ENCODE measurements at places on chromosomes 2 and 18. TPM values are rescaled to one million over a fixed set of nuclear protein-coding genes. Genes with fewer than 3 reads are reported as not detected.

GRCh38 chr18:6644836-6645627 lies 84.5 kb upstream of the ARHGAP28 start:
- no peak for DNase-seq

- no peak for DNase-seq
Measured at GRCh38 chr2:229137639-229138038, 133.4 kb downstream of the PID1 start.

DNA sequence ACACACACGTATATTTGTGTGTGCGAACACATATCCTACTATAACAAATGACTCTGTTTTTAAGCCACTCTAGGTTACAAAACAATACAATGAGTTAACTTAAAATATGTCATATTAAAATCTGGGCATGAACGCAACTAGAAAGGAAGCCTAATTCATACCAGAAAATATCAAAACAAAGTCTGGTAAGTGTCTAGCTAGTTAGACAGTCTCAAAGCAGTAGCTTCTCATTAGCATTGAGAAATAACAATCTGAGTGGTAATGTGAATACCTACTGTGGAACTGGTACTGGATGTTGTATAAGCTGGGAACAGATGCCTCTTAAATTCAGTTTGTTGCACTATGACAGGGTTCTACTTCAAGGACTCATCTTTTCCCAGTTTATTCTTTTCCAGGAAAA lies 32.5 kb upstream of the WIPF1 start:
- DNase-seq, result no peak

GRCh38 chr18:69220529-69220928 lies 180.2 kb upstream of the DOK6 start:
- no peak for DNase-seq

GRCh38 chr2:60499651-60500265 lies 53.7 kb downstream of the BCL11A start:
- no peak for DNase-seq

GRCh38 chr2:31525876-31526275 lies 54.9 kb downstream of the SRD5A2 start:
- no peak for DNase-seq

DNA sequence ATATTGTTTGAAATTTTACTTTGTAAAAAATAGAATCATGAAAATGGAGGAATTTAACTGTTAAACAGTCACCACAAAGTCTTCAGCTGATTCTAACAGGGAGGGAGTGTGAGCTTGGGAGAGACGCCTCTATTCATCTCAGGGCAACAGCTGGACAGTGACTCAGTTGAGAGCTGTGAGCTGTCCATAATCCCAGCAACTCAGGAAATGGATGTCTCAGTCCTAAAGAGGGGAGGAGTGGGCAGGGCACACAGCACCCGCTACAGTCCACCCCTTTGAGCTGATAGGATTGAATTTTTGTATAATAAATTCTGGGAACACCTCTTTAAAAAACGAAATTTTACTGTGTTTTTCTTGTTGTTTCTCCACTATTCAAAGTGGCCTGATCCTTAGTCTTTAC lies 255.1 kb upstream of the THUMPD2 start:
- no peak for DNase-seq

DNA sequence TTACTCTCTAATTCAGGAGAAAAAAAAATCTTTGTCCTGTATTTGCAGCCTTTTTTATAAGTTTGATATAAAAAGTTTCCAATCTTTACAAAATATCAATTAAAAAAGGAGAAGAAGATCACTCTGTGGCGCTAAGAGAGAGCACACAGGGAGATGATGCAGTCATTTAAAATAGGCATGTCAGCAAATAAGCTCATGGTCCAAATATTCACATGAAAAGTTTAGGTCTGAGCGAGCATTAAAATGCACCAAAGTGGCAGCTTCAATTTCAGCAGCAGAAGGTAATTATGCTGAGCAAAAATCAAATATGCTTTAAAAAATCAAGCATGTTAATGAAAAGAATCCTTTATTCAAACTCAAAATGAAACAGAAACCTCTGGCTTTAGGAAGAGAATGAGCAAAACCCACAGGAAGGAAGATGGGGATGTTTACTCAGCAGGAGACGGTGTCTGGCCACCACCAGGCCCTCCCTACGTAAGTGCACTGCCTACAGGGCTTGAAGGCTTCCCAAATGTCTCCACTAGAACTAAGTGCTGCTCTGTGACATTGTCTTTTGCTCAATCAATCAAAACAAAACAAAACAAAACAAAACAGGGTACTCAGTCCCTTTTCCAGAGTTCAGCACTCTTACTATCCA lies 120.4 kb downstream of the L3MBTL4 start:
- no peak for DNase-seq

GRCh38 chr2:212288308-212288707 lies 250.3 kb downstream of the ERBB4 start:
- DNase-seq, result no peak

- no peak for DNase-seq
Measured at GRCh38 chr2:20656561-20656960, 5.7 kb upstream of the HS1BP3 start.

- no peak for DNase-seq
Measured at GRCh38 chr18:73201940-73202339, 334.2 kb upstream of the NETO1 start.

- no peak for DNase-seq
Measured at GRCh38 chr2:59816075-59816474, 737.4 kb downstream of the BCL11A start.

GRCh38 chr18:48358868-48359267 lies 50.3 kb downstream of the ZBTB7C start:
- DNase-seq, result no peak

GRCh38 chr2:106546391-106546990 lies 59.3 kb downstream of the CD8B2 start:
- DNase-seq, result no peak

DNA sequence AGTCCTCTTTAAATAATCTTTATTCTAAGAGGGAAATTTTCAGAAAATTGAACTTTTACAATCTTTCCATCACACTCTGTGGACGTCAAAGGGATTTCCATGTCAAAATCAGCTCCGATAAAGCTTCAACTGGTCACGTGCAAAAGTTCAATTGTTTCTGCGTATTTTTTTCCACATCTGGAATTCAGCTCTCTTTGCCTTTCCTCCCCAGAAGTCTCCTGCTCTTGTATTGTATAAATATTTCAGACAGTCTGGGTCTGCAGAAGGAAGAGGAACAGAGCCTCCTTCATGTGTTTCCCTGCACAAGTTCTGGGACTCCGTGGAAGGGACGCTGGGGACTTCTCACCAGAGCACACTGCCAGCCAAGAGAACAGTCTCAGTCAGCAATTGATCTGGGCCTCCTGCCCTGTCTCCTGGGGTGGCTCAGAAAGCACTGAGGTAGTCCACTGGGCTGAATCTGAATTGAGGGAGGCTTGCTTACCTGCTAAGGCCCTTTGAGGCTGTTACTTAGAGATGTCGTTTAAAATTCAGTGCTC lies 251.5 kb downstream of the TFCP2L1 start:
- DNase-seq, result no peak

DNA sequence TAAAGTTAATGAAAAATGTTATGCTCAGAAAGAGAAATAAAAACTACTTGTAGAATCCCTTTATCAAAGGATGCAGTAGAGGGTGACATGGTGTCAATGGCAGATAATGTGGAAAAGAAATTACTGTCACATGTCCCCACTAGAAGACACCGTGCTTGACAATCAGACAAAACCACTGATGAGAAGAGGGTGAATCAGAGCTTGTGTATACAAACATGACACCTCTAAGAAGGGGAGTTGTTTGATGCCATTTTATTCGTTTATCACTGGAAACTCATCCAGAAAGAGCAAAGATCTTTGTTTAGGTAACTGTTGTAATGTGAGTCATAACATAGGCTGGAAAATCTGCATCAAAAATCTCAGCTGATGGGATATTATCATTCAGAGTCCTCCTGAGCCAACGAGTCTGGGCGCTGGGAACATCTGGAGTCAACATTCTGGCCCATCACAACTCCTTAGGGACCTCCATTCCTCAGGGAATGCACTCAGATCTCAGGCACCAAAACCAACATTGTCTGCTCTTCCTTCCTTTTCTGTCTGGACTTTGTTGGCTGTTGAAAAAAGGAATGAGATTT lies 49.5 kb upstream of the RAB12 start:
- DNase-seq, result no peak

DNA sequence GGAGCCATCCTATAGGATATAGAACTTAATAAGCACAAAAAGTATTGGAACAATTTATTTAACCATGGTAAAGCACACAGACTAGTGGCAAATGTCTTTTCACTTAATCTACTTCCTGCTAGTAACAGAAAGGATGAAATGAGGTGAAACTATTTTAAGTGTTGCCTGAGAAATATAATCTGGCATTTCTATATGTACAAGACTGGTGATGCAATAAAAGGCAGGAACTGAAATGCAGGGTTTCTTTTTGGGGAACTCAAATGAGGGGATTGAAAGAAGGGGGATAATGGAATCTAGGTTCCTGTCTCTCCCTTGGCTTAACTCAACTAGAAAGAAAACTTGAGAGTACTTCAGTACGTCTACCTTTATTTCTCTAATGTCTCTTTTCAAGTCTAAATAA lies 122.3 kb downstream of the MEMO1 start:
- DNase-seq, result no peak

The BMP10 gene
- not detected for total RNA-seq

The INHBB gene
- total RNA-seq, result 1.2 TPM

The MOGAT1 gene
- total RNA-seq, result not detected

The KRTCAP3 gene
- 9.8 TPM for total RNA-seq

The HNRNPA3 gene
- total RNA-seq, result 78.2 TPM

The MROH2A gene
- total RNA-seq, result 2.1 TPM

The GAREM2 gene
- 1.4 TPM for total RNA-seq

The VAMP5 gene
- 45.6 TPM for total RNA-seq

The MATN3 gene
- total RNA-seq, result not detected

The CAPN14 gene
- 266 TPM for total RNA-seq

The CRYGC gene
- total RNA-seq, result not detected

The PTPRN gene
- total RNA-seq, result not detected

Measured in esophagus squamous epithelium (tissue), 5 donors.